NCI-H1694 (cell line): ENCODE measurements at places on chromosomes 4 and X.

DNA sequence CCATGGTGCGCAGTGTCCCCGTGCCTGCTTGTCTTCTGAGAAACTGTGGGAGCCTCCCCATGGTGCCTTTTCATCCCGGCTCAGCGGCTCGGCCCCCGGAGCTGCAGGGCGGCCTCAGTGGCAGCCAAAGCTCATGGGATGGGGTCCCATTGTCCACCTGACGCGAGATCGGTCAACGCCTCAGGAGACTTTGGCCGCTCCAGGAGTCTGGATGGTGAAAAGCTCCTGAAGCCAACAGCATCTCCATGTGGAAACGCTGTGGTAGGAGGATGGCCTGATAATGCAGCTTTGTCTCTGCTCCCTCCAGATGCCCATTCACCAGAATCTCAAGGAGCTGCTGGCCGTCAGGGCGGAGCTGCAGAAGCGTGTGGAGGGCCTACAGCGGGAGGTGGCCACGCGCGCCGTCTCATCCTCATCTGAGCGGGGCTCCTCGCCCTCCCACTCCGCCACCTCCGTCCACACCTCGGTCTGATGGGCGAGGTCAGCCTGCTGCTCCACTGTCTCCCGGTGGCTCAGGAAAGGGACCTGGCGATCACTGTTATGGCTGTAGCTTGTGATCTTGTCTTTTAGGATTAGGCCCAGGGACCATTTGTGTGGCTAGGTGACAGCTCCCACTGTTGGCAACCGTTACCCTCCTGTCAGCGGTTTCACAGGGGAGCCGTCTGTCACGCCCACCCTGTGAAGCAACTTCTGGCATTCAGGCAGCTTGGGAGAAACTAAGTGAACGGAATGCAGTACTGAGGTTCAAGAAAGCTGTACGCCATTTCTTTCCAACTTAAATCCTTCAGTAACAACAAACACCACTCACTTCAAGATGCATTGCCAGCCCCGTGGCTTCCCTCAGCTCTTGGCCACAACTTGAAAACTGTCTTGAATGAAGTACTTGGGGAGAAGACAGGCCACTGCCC is 69.3 kb downstream of the MTMR1 start:
- DNase-seq, result no peak

DNA sequence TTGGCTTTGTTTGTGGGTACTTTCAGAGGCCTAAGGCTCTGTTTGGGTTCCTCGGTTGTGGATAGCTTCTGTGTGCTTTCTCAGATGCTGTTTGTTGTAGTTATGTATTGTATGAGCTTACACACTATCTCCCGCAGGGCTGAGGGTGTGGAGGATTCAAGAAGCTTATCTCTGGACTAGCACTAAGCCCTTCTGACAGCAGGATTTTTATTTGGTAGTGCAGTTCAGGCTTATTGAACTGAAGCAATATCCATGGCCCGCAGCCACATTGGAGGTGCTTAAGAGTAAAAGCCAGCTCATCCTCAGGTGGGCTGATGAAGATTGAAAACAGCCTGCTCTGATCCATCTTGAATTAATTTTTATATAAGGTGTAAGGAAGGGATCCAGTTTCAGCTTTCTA is 128.2 kb downstream of the RASGEF1B start:
- DNase-seq, result no peak

DNA sequence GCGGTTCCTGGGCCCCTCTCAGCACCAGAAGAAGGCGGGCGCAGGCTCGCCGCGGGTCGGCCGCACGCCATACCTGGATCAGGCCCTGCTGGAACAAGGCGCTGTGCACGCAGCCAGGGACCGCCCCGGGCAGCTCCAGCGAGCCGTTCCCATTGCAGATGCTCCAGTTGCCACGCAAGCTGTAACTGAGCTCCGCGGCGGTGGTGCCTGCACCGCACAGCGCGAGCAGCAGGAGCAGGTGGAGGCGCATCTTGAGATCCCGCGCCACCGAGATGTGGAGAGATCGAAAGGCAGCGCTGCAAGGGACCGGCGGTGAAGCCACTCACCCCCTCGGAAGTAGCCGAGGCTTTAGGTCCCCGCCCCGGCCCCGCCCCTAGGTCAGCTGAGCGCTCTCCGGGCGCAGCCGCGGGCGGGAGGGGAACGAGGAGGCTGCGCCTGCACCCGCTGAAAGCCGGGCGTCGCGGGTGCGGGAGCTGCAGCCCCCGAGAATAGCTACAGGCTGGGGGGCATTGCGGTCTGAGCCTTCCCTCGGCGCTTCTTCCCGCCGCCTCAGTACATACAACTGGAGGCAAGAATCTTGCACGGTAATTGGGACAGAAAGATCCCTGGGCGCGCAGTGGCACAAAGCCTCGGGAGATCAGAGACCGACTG is at the start of gene MANBA:
Gene MANBA (minus strand): TSS at position 324 of the 651 bp plus-strand sequence. CDS start 74 bp downstream, at position 250.
- DNase-seq, result peak; percentile 36

- DNase-seq, result no peak
These were observed 94.0 kb downstream of the AFAP1 start for GRCh38 chr4:7845493-7846128.

GRCh38 chrX:69153060-69153730 is 12.1 kb downstream of the PJA1 start:
- DNase-seq, result no peak

DNA sequence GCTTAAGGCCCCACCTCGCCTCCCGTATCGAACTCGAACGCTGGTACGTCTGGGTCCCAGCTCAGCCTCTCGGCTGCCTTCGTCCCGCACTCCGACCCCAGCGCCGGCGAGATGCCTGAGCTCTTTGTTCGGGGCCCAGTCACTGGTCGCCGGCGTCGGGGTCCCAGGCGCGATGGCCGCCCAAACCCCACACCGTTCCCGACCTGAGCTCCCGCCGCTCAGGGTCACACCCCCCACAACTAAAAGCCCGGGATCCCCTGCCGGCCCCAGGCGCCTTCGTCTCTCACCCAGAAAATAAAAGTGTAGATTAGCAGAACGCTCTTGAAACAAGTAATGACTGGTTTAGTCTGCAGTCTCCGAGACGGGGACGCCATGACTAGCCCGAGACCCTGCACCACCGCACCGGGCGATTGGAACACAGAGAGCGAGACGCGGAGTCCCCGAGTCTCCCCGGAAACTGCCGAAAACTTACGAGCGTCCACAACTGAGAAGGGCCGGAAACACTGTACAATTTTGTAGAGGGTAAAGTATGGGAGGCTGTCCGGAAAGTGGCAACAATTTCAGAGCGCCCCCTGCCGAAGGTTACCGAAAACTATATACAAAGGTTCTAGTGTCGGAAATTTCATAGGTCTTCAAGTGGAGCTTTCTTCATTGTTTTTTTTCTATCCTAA is at the start of gene TSPAN6:
Gene TSPAN6 (minus strand): TSS at position 486 of the 671 bp plus-strand sequence. CDS start 112 bp downstream, at position 374.
- DNase-seq, result peak; percentile 89

DNA sequence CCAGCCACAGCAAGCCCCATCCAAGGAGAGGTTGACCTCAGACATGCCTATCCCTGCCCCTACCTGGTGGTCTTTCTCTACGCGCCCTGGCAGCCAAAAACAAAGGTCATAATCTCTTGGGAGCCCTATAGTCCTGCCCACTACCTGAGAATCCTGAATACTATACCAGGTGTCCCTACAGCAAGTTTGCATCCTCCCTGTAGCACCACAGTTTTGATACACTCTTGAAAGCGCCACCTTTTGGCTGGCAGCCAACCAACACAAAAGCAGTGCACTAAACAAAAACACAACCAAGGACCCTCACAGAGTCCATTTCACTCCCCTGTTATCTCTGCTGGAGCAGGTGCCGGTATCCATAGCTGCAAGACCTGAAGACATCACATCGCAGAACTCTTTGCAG is 523.8 kb upstream of the CPEB2 start:
- no peak for DNase-seq

GRCh38 chr4:152785639-152786615 is 6.2 kb downstream of the ARFIP1 start:
- no peak for DNase-seq

DNA sequence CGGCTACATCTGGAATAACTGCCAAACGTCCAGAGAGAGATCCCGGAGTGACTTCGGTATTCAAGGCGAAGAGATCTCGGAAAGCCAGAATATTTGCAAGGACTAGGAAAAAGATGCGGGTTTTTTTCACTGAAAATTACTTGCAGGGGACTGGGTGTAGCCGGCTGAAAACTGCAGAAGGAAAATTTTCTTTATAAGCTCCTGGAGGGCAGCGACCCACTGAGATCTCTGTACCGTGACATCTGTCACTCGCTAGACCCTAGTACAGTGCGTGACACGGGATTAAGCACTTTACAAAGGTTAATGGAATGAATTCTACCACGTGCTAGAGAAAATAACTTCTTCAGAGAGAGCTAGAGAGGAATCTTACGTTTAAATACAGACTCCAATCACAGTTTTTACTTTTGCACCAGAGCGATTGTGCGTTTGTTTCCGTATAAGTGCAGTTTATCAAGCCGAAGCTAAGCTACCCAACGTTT is 1.1 kb upstream of the LCORL start:
- no peak for DNase-seq

GRCh38 chr4:123378794-123379193 is 17.8 kb upstream of the SPRY1 start:
- no peak for DNase-seq

DNA sequence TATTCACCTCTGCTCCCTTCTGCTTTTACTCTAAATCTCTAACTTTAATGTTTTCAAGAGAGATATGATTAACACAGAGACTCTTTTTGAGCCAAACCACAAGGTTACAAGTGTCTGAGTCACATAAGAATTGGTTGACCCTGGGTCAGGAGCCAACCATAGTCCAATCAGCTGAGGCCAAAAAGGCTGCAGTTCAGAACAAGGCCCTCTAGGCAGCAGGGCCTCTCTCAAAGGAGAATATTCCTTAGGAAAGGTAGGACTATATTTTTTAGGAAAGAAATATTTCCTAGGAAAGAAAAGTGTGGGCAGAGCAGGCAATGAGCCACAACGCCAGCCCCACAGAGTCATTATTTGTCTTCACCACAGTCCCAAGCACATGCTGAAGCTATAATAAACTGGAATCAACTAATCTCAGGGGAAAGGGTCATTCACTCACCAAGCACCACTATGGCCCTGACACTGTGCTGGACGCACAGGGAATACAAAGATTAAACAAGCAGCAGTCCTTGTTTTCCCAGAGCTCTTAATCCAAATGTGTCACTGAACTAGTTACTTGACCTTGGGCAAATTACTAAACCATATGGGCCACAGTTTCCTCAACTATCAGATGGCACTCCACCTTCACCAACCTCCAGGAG is 2.2 kb downstream of the ATP8A1 start:
- DNase-seq, result no peak

GRCh38 chrX:1398431-1399340 is 6.8 kb upstream of the SLC25A6 start:
- DNase-seq, result no peak

DNA sequence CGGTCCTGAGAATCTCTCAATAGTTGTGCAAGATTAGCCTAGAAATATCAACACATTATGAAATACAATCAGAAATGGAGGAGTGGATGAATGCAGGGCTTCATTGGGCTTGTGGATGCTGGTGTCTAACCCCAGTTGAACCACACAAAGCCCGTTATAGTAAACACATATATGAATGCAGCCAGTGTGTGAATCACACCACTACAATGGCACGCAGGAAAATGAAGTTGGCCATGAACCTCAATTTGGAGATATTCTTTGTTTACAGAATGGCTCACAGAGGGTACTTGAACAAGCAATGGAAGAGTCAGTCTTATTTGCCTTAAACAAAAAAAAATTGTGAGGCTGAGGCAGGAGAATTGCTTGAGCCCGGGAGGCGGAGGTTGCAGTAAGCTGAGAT is 57.8 kb downstream of the SOD3 start:
- DNase-seq, result no peak

- DNase-seq, result no peak
These were observed 139.2 kb upstream of the ANKRD50 start for GRCh38 chr4:124851741-124852140.

DNA sequence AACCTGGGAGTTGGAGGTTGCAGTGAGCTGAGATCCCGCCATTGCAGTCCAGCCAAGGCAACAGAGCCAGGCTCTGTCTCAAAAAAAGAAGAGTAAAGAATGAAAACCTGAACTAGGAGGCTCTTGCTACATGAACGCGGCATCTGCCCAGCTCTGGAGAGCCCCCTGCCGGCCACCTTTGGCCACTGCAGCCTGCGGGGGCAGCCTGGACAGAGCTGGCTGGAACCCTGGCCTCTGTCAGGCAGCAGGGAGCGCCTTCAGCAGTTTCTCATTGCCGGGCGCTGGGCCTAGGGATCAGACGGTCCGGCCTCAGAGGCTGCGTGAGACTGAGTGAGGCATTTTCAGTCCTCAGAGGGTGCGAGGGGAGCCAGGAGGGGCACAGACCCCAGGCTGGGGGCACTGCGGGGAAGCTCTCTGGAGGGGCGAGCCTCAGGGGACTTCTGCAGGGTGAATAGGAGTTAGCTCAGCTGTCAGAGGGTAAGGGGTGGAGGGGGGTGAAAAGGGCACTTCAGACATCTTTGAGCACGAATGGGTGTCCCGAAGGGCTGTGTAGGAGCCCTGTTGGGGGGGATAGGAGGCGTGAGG is 17.5 kb downstream of the DOK7 start:
- peak; percentile 17 for DNase-seq

GRCh38 chr4:48949518-48950219 is 36.4 kb upstream of the CWH43 start:
- no peak for DNase-seq

- no peak for DNase-seq
These were observed 85.9 kb upstream of the CLCN4 start for GRCh38 chrX:10070714-10071436.

DNA sequence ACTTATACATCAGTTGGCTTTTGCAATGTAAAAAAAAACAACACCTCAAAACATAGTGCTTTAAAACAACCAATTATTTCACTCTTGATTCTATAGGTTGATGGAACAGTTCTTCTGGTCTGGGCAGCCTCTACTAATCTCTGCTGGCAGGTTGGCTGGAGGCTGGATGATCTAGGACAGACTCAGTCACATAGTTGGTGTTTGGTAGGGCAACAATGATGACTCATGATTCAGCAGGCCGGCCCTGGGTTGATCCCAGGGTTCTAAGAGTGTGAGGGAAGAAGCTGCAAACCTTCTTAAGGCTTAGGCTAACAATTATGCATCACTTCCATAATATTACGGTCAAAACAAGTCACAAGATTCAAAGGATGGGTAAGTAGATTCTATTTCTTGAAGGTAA is 558.2 kb downstream of the ZNF674 start:
- DNase-seq, result no peak

DNA sequence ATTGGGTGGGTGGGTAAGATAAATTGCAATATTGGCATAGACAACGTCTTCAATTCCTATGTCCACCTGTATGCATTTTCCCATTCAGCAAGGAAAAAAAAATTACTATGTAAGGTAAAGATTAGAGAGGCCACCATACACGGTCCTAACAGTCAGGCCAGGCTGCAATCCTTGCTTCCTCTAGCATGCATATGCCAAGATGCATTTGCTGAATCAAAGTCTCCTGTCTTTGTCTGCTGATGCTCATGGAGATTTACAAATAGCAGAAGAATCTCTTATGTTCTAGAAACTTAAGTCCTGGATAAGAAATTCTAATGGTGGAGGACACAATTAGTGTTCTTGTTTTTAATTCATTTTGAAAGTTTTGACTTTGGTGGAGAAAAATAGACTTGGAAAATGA is 206.8 kb downstream of the PDGFC start:
- DNase-seq, result no peak

DNA sequence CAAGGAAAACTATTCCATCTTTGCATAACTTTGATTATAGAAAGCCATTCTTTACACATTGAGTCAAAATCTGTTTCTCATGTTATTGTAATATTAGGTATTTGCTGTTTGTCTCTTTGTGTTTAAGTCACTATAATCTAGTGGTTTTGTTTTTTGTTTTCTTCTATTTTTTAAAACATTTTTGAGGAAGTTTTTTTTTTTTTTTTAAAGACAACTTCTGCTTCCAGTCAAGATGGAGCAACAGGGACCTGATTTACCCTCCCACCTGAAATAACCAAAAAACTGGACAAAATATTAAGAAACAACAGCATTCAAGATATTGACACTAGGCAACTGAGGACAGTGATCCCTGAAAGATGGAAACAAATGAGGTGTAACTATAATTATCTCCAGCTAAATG is 18.4 kb upstream of the NSUN7 start:
- no peak for DNase-seq
